ENCODE measurements at places on chromosomes 11 and 22. TPM values are rescaled to one million over a fixed set of nuclear protein-coding genes. Genes with fewer than 3 reads are reported as not detected.

DNA sequence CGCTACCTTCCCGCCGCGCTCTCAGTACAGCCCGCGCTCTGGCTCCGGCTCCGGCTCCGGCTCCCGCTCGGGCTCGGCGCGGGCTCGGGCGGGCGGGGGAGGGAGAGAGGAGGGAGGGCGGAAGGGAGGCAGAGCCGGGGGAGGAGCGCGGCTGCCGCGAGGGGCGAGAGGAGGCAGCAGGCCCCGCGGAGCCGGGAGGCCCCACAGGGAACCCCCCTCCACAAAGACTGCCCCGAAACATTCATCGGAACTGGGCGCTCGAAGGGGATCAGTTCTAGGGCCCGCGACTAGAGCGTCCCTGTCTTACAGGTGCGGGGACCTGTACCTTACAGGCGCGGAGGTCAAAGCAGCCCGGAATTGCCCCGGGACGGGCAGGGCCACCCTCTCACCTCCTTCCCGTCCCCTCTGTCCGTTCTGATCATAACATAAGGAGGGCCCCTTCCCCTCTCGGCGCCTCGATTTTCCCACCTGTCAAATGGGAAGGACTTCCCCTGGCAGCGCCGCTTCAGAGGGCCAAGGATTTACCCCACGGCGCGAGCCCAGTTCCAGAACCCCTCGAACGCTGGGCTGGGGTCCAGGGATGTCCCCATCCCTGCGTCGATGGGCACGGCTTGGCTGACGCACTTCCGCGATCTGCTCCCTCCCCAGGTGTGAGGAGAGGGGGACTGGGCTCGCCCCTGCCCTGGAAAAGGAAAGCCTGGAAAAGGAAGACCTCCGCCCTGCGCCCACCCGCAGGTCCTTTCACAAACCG lies at the start of gene SHISA8:
Gene SHISA8 (minus strand): TSS at position 40 of the 751 bp plus-strand sequence. CDS start 407 bp downstream, outside the sequence.
- DNase-seq, result no peak

DNA sequence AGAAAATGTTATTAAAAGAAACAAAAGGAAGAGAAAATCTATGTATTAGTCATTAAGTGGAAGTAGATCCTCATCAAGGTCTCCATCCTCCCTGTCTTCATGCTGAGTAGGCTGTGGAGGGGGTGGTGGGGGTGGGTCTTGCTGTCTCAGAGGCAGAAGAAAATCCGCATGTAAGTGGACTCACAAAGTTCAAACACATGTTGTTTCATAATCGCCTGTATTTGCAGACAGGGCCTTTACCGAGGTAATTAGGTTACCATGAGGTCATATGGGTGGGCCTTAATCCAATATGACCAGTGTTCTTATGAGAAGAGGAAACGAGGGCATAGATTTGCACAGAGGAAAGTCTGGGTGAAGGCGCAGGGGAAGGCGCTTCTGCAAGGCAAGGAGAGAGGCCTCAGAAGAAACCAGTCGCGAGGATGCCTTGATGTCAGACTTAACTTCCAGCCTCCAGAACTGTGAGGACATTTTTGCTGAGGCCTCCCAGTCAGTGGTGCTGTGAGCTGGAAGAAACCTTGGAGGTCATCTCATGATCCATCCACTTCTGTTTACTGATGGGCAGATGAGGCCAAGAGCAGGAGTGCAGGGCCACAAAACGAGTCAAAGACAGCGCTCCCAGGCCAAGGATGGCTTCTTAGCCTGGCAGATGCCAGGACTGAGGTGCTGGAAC lies 49.3 kb upstream of the THY1 start:
- DNase-seq, result no peak

GRCh38 chr11:21460082-21460481 lies 732.8 kb upstream of the ANO5 start:
- no peak for DNase-seq

- DNase-seq, result no peak
These were observed 7.6 kb upstream of the TMPRSS6 start for GRCh38 chr22:37117092-37117491.

DNA sequence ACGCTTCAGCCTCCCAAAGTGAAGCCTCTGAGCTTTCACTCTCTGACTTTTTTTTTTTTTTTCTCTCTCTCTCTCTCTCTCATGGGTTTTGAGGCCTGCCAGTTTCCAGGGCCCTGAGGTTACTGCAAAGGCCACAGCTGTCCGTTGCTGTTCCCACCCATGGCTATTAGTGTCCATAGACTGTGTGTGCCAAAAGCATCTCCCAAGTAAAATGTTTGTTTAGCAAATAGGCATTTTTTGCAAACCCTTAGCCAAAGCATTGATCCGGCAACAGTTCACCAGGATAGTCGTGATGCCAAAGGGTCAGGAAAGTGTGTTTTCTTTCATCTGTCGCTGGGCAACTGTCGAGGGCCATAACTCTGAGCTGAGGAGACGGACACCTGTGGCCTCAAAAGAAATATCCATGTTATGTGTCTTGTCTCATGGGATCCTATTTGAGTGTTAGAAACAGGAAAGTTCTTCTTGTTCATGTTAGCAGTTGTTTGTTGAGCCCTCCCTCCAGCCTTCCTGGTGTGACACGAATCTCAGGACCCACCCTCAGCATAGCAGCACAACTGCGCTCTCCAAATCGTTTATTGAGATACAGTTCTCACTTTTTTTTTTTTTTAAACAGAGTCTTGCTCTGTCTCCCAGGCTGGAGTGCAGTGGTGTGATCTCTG lies 18.4 kb downstream of the FADS2 start:
- DNase-seq, result peak; percentile 4

- no peak for DNase-seq
These were observed 15.4 kb upstream of the POU2AF2 start for GRCh38 chr11:111230122-111230465.

DNA sequence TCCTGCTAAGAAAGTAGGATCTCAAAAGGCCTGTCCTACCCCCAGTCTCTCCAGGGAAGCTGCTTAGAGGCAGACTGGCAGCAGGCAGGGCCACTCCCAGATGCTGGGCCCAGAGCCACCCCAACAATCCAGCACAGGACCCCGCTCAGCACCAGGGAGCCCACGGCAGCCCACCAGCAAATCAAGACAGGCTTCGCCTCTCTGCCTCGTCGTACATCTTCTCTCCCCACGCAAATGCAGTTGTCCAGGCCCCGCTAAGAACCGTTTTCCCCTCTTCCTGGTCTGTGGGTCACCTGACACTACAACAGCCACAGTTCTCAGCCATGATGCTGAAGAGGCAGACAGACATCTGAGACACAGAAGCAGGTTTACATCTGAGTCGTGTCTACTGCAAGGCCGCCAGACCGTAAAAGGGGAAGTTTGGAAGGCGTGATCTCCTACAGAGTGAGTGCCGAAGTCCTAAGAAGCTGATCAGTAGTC lies 51.1 kb downstream of the IGSF9B start:
- DNase-seq, result no peak

GRCh38 chr22:19981961-19982920 lies 34.4 kb downstream of the ARVCF start:
- DNase-seq, result peak; percentile 54

DNA sequence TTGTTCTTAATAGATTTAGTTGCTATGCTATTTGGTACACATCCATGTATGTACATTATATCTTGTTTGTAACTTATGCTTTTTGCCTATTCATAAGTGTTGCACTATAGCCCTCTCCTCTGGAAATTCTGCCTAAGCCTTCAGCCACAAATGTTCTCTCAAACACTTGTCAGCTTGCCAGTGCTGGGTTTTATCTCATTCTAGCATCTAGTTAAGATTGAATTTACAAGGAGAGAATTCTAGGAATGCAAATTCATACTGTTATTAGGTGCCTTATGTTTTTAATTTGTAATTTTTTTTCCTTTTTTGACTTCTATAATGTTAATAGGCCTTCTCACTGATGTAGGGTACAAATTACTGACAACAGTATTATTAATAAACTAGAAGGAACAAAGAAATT lies 14.6 kb upstream of the CTSC start:
- DNase-seq, result no peak

Gene SFI1
- total RNA-seq, result 6.7 TPM

GRCh38 chr11:20934516-20934915 lies 265.1 kb downstream of the NELL1 start:
- DNase-seq, result no peak

- peak; percentile 65 for DNase-seq
These were observed 20.4 kb downstream of the ADAMTS8 start for GRCh38 chr11:130407978-130408377.

- peak; percentile 69 for DNase-seq
These were observed 94.0 kb upstream of the APOA1 start for GRCh38 chr11:116931206-116931953.

GRCh38 chr11:84833488-84834088 lies 793.6 kb downstream of the DLG2 start:
- DNase-seq, result no peak

GRCh38 chr11:19774817-19775580 lies 62.4 kb downstream of the NAV2 start:
- DNase-seq, result no peak

DNA sequence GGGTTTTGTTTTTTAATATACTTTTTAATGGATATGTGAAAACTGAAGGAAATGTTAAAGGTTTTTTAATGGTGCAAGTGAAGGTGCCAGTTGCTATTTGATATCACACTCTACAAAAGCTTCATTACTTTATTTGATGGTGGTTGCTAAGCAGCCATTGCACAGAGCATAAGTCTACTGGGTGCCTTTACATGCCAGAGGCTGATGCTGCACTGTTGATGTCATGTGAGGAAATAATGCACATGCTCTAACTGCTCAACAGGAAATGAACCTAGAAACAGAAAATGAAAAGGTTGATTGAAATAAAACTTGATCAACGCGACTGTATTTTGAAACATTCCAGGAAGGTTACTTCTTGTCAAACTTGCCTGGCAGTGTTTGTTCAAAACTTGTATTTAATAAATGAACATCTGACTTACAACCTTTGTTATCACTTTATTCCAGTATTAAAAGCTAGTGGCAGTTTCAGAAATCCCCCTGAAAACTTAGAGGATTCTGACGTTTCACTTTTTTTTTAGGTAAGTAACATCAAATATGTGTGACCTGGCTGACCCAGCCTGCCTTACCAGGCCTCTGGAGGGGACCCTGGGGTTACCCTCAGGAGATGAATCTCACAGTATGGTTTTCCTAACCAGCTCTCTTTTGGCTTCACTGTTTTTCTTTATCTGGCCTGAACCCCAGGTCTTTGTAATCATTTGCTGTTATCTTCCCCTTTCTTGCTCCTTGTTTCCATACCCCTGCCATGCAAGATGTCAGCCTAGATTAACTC lies 2.4 kb upstream of the ATP5MG start:
- no peak for DNase-seq

Gene PKDREJ
- total RNA-seq, result 0.08 TPM

DNA sequence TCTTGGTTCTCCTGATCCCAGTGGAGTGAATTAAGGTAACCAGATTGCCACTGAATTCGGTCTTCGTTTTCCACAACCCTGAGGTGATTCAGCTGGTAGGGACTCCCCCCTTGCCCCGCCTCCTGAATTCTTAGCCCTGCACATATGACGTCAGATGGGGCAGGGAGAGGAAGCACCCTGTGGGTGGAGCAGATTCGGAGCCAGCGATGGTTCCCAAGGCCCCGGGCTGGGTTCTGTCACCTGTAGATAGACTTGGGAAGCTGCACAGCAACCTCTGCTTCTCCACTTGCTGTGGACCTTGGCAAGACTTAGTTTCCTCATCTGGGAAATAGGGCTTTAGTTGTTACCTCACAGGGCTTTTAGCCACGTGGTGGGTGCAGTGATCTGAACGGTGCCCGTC lies 67.8 kb downstream of the CTTN start:
- DNase-seq, result no peak

DNA sequence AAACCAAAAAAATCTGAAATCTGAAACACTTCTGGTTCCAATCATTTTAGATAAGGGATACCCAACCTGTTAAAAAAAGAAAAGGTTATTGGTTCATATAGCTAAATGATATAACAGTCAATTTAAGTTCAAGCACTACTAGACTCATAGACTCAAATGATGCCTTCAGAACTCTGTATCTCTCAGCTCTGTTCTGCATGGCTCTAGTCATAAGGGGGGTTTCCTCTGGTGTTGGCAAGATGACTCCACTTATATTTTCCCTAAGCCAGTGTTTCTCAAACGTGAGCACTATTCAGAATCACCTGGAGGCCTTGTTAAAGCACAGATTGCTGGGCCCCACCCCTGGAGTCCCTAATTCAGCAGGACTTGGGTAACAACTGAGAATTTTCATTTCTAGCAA lies 11.5 kb upstream of the RRAS2 start:
- no peak for DNase-seq

Gene KRTAP5-9
- not detected for total RNA-seq

Gene ASRGL1
- 4.7 TPM for total RNA-seq

Gene IRAG1
- 5.9 TPM for total RNA-seq

Gene SLC3A2
- total RNA-seq, result 39.7 TPM

Gene AGBL2
- 0.14 TPM for total RNA-seq

GRCh38 chr11:43819926-43820325 lies 60.7 kb upstream of the ALKBH3 start:
- no peak for DNase-seq

Gene CARD18
- 0.89 TPM for total RNA-seq

DNA sequence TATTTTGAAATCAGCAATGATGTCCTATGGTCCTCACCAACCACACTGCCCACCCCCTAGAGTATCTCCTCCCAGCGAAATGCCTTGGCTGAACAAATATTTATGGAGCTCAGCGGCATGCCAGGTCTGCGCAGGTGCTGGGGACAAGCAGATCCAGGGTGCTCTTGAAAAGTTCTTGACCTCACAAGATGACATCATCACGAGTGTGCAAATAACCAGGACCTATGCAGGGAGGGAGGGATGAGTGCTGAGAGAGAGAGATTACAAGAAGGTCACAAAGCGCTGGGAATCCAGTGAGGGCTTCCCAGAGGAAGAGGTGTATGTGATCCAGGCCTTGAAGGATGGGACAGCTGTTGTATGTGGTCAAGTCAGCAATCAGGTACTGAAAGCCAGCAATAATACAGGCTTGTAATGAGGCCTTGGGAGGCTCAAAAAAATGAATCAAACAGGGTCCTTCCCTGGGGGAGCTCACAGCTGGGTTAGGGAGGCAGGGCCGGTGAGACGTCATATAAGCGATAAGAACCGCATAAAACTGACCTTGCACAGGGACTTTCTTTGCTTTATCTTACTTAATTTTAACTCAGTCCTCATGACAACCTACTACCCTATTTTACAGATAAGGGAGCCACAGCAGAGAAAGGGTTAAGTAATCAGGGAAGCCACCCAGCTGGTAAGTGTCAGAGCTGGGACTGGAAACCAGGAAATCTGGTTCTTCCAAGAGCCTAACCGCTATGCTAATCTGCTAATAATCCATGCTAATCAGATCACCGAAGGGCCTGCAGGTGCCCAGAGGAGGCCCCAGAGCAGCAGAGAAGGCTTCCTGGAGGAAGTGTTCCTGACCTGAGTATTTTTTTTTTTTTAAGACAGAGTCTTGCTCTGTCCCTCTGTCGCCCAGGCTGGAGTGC lies 8.2 kb downstream of the ARRB1 start:
- no peak for DNase-seq

Gene SCO2
- not detected for total RNA-seq

Measured in Right ventricle myocardium inferior (tissue), 1 donor.